Stimulated activated effector memory CD8-positive, alpha-beta T cell treated with anti-CD3 and anti-CD28 coated beads, Interleukin-12 subunit alpha, Interleukin-12 subunit beta, amount 100 ng/mL, for 72 hours (primary cell): ENCODE measurements at places on chromosomes 3 and 15.

DNA sequence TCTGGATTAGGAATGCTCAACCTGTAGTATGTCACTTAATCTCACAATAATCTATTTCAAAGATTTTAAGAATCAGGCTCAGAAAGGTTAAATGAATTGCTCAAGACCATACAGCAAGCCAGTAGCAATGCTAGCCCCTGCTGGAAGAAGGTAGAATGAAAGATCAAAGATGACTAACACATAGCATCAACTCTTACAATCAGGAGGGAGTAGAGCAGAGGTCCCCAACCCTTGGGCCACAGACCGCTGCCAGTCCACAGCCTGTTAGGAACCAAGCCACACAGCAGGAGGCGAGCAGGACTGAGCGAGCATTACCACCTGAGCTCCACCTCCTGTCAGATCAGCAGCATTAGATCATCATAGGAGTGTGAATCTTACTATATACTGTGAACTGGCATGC is 15.5 kb upstream of the GATM start:
- no peak for DNase-seq

DNA sequence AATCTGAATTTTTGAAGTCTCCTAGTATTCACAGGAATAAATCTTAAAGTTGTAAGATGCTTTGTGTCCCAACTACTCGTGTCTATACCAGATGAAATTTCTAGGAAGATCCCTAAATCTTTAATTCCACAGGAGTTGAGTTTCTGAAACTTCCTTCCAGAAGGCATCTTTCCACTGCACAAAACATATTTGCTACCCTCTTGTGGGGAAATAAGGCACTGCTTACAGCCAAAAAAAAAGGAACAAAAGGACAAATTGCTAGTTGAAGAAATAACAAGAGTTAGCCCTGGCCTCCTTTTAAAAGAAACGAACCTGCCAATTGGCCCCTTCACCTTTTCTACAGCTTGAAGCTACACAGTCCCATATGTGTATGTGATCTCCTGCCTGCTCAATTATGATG is 54.0 kb downstream of the TAFA4 start:
- no peak for DNase-seq

DNA sequence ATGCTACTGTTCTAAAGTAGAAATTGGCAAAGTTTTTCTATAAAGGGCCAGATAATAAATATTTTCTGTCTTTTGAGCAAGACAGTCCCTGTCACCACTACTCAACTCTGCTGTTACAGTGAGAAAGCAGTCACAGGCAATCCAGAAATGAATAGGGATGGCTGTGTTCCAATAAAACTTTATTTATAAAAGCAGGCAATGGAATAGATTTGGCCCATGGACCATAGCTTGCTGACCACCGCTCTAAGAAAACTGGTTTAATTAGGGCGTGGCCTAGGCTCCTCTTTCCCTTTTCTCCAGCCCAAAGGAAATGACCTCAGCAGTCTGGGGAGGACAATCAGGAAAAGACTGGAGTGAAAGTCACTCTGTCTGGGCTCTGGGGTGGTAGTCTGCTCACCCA is 183.8 kb downstream of the MEGF11 start:
- DNase-seq, result no peak

GRCh38 chr3:155745795-155746550 is 1.1 kb upstream of the PLCH1 start:
- DNase-seq, result no peak

DNA sequence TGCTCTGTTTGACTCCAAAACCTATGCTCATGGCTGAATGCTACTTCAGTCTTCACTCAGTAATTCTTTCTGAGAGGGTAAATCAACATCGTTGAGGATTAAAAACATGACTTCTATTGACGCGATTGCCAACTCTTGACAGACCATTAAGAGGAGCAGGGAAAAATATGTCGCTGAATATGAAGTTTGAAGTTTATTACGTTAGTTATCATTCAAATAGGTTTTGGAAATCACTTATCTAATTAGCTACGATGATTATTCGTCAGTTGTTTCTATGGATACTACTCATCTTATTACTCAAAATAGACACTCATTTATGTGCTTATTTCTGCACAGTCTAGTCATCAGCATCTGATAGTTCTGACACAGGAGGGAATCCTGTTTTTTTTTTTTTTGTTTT is 279.2 kb upstream of the TBL1XR1 start:
- no peak for DNase-seq

- DNase-seq, result no peak
Measured at GRCh38 chr3:139302801-139303113, 41.1 kb upstream of the MRPS22 start.

DNA sequence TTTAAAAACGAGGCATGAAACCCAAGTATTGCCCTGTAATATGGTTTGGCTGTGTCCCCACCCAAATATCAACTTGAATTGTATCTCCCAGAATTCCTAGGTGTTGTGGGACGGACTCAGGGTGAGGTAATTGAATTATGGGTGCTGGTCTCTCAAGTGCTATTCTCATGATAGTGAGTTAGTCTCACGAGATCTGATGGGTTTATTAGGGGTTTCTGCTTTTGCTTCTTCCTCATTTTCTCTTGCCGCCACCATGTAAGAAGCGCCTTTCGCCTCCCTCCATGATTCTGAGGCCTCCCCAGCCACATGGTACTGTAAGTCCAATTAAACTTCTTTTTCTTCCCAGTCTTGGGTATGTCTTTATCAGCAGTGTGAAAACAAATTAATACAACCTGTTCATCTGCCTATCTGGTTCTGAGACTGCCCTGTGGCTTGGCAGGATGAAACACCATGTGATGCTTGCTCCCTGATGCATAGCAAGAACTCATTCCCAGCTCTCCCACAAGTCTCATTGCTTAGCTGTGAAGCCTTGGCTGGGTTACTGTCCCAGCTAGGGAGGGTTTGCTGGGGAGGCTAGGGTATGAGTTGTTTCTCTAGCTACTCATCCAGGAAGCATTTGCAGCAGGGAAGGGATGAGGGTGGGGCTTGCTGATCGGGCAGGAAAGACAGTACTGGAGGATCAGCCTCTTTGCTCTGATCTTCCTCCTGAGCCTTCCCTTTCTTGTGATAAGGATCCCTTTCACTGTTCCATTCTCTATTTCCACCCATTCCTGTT is 3.7 kb upstream of the SQOR start:
- DNase-seq, result no peak

DNA sequence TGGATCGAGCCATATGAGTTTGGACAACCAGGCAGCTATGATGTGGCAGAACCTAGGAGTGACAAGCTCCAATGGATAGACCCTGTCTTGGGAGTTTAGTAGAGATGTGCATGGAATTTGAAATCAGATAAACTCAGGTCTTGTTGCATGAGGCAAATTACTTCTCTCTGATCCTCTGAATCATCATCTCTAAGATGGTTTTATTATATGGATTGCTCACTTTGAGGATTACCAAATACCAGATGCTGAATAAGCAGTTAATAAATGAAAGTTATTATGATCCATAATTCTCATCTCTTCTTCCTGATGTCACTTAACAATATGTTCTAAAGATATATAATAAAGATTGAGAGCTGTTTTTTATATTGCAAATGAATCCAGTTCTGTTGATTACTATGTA is 622.2 kb downstream of the NTRK3 start:
- DNase-seq, result no peak

GRCh38 chr3:128060473-128061381 is 8.5 kb downstream of the SEC61A1 start:
- no peak for DNase-seq

DNA sequence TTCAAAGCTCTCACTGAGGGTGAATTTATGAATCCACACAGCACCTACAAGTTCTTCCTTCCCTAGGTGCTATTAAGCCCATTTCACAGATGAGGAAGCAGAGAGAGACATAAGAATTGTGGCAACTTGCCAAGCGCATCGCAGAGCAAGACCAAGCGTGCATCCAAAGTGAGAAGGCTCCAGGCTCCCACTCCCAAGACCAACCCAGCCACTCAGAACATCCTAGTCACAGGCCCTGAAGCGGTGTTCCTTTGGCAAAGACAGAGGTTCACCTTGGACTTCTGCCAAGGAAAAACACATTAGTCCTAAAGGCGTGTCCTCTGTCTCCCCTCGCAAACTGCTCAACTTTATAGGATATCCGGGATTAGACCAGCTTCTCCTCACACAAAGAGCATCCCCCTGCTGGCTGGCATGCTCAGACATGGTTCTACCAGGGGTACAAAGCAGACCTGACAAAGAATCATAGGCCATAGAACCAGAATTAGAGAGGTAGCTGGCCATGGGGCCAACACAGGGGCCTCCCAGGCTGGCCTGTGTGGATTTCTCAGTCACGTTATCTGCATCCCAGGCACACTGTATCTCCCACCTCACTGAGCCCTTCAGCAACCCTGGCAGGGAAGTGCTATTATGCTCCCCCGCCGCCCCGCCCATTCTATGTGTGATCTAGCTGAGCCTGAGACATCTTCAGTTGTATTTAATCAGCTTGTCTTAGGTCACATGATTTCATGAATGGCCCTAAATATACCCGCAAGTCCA is 160.2 kb downstream of the FOXP1 start:
- DNase-seq, result no peak

- DNase-seq, result no peak
Measured at GRCh38 chr3:193313061-193313958, 65.2 kb downstream of the ATP13A5 start.

DNA sequence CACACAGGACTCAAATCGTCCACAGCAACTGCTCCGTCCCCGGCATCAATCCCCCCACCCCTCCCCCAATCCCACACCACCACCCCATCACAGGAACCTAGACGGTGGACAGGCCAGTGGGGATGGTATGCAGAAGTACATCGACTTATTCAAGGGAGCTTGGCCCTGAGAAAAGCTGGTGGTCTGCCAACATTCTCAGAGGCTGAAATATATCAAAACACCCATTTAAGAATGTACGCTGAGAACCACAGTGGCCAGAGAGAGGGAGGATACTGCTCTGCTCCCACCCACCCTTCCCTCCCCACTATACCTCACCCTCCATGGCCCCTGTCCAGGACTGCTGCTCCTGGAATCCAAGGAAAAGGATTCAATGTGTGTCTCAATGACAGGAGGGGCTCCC is 12.4 kb upstream of the USP3 start:
- no peak for DNase-seq

DNA sequence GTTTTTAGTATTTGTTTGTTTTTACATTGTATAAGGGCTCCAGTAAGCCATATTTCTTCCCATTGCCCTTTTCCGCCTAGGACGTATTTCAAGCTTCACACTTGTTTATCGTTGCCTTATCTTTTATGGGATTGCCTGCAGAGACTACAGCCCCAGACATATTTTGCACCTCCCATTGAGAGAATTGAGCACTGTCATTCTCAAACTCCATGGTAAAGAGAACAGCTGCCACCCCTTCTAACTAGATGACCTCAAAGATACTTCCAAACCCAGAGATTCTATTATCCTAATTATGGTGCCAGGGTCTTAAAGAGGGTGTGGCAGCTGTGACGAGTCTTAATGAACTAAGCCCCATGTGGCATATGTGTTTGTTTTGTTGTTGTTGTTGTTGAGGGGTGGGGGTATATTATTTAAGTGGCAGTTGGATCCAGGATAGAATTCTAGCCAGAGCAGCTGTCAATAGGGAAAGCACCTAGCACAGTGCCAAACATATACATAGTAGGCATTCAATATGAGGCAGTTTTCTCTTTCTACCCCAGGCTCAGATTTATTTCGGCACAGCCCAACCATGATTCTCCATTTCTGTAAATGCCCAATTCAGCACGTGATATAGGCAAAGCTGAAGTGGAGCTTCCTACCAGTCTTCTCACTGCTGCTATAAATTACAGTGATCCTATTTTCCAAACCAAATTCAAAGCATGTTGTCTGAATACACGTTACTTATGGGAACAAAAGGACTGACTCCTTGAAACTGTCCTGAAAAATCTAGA is 932 bp upstream of the TP53BP1 start:
- no peak for DNase-seq

DNA sequence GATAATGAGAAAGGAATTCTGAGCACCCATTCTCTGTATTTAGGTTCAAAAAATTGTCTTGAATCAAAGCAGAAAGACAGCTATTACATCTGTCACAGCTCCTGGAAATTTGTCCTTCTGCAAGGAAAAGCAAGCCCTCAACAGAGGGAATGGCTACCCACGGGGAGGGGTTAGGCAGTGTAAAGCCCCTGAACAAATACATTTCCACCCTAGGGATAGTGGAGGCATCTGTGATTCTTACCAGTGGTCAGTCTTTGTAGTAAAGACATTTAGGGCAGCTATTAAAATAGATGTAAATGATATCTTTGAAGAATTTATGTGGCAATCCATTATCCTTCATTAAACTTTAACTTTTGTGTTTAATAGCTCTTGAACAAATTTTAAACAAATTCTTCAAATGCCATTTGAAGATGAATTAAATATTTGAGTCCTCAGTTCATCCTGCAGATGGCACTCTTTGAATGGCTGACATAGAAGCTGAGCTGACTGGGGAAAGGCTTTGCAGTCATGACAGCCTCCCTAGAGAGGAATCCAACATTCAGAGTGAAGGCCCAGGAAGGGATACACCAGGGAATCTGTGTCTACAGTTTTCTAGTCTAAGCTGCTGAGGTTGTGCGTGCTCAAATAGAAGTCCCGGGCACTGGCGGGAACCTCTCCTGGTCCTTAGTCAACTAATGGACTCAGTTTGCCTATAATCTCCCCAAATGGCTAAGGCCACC is 359.7 kb upstream of the ROPN1 start:
- DNase-seq, result no peak

DNA sequence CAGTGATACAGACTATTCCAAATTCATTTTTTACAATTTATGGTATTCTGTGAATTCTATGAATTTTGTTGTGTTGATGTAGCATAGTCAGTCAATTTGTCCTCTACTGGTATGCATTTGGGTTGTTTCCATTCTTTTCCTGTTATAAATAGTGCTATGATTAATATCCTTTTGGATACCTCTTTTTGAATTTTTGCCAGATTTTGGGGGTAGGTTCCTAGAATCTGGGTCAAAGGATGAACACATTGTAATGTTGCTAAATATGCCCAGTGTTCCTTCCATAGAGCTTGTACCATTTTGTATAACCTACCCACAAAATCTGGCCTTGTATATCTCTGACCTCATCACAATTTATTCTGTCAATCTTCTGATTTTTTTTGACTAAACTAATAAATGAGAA is 44.4 kb upstream of the C3orf38 start:
- no peak for DNase-seq

- DNase-seq, result peak; percentile 46
Measured at GRCh38 chr15:91853948-91854638, 585 bp downstream of the SLCO3A1 start.

DNA sequence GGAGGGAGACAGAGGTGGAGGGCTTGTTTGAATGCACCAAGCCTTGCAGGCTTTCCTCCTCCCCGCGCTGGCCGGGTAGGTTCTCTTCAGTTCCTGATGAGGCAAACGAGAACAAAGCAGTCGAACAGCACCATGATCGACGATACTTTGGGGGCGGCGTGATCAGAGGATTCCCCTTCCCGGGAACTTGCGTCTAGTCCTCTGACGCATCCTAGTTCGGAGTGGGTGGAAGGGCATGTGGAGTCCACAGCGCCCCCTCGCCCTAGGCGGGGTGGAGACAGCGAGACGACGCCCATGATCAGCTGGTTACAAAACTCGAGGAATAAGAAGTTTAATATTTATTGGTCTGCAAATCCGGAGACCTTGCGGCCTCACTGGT is 452 bp upstream of the SV2B start:
- peak; percentile 51 for DNase-seq

DNA sequence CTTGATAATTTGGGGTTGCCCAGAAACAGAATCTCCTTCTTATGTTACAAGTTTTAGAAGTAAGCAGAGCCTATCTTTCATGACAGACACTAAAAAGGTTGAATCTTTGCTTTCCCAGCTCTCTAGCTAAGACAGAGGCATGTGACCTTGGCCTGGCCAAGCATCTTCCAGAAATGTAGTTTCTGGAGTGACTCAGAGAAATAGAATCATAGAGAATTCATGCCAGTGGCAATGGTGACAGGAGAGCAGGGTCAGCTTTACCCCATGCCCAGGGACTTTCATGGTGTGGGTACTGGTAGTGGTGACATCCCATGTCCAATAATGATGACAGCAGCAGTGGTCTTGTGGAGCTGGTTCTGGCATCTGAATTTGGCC is 4.0 kb upstream of the PARP6 start:
- no peak for DNase-seq
